Activated CD8-positive, alpha-beta memory T cell treated with anti-CD3 and anti-CD28 coated beads, Interleukin-2, amount 10 ng/mL, durations not matched to agents 7 days and 5 days (primary cell): ENCODE measurements at places on chromosomes 5 and 9.

- no peak for DNase-seq
Observed at GRCh38 chr9:120362446-120362845, 217.5 kb downstream of the CDK5RAP2 start.

- no peak for DNase-seq
Observed at GRCh38 chr9:73911804-73912203, 585.3 kb upstream of the RORB start.

- DNase-seq, result no peak
Observed at GRCh38 chr5:34494111-34494755, 161.9 kb upstream of the RAI14 start.

DNA sequence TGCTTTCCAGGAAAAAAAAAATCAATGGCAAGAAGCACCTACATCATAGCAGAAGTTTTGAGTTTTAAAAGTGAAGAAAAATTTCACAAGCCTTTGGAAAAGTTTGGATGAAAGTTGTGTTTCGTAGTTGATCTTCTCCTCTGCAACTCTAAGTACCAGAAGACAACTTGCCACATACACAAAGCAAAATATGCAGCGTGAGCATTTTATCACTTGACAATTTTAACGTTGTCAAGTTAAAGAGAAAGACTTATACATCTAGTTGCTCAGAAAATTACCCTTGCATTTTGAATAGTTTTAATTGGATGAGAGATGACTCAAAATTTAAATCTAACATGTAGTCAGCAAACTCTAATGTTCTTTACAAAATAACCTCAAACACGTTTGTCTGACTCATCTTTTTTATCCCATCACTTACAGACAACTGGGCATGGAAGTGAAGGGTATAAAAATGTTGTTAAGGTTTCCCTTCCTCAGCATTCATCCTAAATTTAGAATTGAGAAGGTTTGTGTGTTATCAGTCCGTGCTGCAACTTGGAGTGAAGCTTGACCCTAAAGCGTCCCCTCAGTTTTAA, 213.4 kb downstream of the MARCHF11 start:
- DNase-seq, result no peak

DNA sequence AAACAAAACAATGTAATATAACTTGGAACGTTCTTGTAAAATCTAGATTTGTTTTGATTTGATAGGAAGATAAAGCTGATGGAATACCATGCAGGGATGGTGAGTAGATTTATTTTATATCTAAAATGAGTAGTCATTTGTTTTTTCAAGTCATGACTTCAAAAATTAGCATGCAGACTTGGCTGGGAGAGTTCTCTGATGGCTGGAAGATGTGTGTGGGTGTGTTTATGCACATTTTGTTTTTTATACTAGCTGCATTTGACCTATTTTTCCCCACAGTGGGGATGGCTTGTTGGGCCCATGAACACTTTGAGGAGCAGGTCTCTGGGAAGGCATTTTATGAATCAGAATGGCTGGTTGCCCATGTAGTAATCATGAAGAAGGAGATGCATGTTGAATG, 109.2 kb downstream of the MTRR start:
- no peak for DNase-seq

GRCh38 chr9:126818482-126818881, 13.6 kb downstream of the ZBTB43 start:
- DNase-seq, result no peak
